ENCODE measurements at places on chromosomes 12 and 14. TPM values are rescaled to one million over a fixed set of nuclear protein-coding genes. Genes with fewer than 3 reads are reported as not detected.

Gene PLEKHD1
- 0.22 TPM for total RNA-seq

Gene CKAP4
- total RNA-seq = 35.0 TPM

DNA sequence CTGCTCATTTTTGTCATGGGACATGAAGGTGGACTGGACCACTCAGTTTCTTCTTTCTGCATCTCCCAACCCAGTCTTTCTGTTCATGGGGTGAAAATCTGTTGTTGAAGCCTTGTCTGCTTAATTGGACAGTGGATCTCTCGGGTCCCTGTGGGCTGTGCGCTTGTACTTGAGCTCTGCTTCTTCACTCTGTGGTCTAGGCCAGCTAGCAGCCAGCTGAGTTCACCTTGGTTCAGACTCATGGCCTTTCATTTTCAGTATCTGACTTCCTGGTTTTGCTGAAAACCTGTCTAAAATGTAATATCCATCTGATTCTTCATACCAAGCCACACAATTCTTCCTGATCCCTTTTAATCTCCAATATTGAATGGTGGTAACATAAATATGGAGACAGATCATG lies 117.2 kb downstream of the LRRK2 start:
- DNase-seq = no peak

DNA sequence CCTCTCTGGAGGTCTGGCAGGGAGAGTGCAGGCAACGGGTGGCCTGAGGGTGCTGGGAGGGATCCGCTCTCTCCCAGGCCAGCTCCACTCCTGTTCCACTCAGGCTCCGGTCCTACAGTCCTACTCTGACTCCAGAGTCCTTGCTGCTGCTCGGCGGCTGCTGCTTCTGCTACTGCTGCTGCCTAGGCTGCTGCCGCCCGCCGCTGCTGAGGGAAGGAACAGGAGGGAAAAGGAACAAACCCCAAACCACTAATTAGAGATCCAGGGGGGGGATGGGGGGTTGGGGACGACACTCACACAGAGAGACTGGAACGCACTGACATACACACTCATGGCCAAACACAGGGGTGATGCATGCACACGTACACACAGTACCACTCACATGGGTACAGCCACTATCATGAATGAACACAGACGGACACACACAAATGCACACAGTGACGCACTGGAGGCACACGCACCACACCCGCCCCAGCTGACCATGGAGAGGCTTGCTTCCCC lies at the start of gene SP7:
TSS of gene SP7 (minus strand) at position 174 of the 501 bp plus-strand sequence. CDS start 708 bp downstream, outside the sequence.
- DNase-seq = no peak

DNA sequence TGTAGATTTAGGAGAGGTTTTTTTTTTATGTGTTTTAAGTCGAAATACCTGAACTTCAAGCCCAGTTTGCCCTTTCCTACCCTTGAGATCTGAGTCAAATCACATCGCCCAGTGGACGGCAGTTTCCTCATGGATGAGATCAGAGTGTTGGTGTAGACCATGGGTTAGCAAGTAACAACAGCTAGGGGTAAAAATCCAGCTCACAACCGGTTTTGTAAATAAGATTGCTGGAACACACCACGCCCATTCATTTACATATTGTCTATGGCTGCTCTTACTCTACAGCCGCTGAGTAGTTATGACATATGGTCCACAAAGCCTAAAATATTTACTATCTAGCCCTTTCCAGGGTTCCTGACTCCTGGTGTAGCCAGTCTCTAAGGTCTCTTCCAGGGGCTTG lies 158.5 kb upstream of the PLEKHG7 start:
- DNase-seq = no peak

DNA sequence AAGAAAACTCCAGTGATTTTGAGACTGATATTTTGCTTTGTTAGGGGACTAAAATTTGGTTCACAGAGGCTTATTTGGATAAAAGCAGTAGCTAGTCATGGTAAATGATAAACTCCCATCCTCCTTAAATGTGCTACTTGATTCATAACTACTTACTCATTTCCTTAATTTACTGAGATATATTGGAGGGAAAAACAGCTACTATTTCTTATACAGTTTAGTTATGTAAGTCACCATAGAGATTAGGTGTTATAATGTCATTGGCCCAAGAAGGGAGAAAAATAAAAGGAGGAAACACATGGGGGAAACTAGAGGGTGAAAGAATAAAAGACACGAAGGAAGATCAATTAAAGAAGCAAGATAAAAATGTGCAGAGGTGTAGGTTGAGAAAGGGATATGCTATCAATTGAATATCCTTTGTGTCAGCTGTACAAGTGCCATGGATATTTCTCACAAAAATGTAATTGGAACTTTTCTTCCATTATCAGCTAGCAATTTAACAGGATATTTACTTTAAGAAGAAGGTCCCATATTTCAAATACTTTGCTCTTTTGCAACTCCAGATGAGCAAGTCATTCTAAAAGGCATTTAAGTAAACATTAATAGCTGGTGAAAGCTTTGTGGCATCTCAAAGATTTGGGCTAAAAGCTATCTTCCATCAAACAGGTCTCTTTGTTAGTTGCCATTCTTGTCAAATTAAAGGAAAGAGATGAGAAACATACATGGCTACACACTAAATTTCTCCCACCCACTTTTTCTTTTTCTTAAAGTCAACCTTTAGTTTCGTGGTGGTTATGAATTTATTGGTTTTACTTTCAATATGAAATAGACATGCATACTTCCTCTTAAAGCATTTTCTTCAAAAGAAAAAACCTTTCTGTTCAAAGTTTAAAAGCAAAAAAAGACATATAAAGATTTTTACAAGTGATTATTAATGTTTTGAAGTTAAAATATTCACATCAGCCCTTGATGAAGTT lies 439.5 kb downstream of the CCER1 start:
- DNase-seq = no peak

DNA sequence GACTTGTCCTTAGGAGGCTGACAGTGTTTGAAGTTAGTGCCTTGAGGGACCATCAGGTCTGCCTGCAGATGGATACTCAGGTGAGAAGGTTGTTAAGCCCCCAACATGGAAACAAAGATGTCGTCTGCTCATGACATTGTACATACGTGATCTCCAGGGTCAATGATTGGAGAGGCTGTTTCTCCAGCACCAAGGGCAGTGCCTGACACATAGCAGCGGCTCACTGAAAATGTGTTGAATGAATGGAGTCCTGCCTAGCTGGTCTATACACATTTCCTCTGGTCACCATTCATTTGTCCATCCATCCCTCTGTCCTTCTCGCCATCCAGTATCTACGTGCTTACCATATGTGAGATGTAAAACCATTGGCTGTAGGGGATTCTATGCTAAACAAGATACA lies 7.1 kb downstream of the CCDC177 start:
- DNase-seq = no peak

DNA sequence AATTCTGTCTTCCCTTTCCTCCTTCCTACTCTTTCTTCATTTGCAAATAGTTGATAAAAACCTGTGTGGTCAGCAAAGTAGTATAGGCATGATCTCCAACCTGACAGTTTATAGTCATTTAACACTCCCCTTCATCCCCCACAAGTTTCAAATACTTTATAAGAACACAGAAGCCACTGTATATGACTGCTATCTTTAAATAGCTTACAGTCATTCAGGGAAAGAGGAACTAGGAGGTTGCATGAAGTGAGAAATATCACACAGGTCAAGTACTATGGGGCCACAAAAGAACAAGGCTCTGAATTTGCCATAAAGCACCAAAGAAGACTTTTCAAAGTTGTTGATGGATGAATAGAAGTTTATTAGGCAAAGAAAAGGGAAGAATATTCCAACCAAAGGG lies 431.3 kb downstream of the NPAS3 start:
- DNase-seq = no peak

- no peak for DNase-seq
Measured at GRCh38 chr12:114783089-114783618, 99.2 kb upstream of the TBX3 start.

GRCh38 chr14:64410084-64410774 lies 22.1 kb downstream of the MTHFD1 start:
- no peak for DNase-seq
